GM23248 (cell line): ENCODE measurements at places on chromosomes 2 and 18. TPM values are rescaled to one million over a fixed set of nuclear protein-coding genes. Genes with fewer than 3 reads are reported as not detected.
A peak's percentile ranks its signal among the peaks of the same experiment; 100 is the strongest.

DNA sequence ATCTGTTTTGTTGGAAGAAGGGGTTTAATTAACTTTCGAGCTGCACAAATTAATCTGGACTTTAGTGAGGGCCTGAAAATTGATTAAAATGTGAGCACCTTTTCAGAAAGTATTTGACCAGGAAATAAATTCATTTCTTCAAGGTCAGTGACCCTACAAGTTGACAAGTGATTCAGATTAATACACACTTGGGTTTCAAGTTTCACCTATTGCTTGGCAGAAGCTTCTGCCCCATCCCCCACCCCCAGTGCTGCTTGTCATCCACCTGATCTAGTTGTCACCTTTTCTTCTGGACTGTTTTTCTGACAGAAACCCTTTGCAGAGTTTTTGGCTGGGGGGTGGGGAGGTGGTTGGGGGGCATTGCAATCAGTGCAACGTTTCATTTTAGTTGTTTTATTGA, 46.2 kb downstream of the RPRM start:
- no peak for DNase-seq
- H3K36me3 ChIP-seq = no peaks in the 10 kb centered on the region
- H3K4me1 ChIP-seq = no peaks in the 10 kb centered on the region
- no peak overlapping the region for H3K27ac ChIP-seq
- no peaks in the 10 kb centered on the region for H3K27me3 ChIP-seq

GPAT2 gene
- polyA plus RNA-seq = 0.38 and 0.71 TPM in 2 replicates

GRCh38 chr2:151299920-151300539, 10.6 kb upstream of the NMI start:
- peaks cover 16% of the 10 kb centered on the region for H3K4me1 ChIP-seq
- H3K27ac ChIP-seq = no peak overlapping the region
- H3K36me3 ChIP-seq = no peaks in the 10 kb centered on the region
- peak; percentile 15 for DNase-seq
- no peak overlapping the region for H3K4me3 ChIP-seq

AOX1 gene
- 18.9 and 20.5 TPM in 2 replicates for polyA plus RNA-seq

DNA sequence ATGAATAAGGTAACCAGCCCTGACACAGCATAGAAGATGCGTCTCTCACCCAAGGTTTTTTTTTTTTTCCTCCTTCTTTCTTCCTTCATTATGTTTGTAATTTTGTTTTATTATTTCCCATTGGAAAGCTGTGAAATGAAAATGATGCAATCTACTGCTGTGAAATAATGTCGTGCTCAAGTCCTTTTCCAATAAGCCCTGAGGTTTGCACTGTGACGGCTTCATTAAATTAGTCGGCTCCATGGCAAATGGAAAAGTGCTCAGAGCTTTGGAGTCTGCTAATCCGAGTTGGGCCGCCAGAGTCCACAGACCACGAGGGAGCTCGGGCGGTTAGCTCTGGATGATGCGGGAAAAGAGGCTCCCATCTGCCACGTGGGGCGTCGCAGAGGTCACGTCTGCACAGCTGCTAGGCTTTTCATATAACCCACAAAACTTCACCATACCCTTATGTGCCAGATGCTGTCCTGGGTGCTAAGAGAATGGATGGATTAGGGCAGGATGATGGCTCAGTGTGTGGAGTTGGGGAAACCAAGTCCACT, 92.3 kb upstream of the CAPN13 start:
- no peak overlapping the region for H3K4me3 ChIP-seq
- H3K4me1 ChIP-seq = no peaks in the 10 kb centered on the region
- peaks cover 8% of the 10 kb centered on the region; the same call in 1 of the 2 replicates for H3K27me3 ChIP-seq

GRCh38 chr2:173521450-173522192, 166.9 kb downstream of the CDCA7 start:
- peaks cover 25% of the 10 kb centered on the region for H3K27me3 ChIP-seq
- no peaks in the 10 kb centered on the region for H3K36me3 ChIP-seq
- no peak overlapping the region for H3K27ac ChIP-seq
- 0 out of 2 replicates have a peak, but pooled peaks cover 4% of the 10 kb centered on the region for H3K4me1 ChIP-seq
- no peak for DNase-seq
